ENCODE measurements at places on chromosomes 13 and 19.

GRCh38 chr13:107743526-107743925, 471.8 kb downstream of the LIG4 start:
- no peak overlapping the region for H3K27ac ChIP-seq
- H3K27me3 ChIP-seq, result no peaks in the 10 kb centered on the region
- H3K36me3 ChIP-seq, result no peaks in the 10 kb centered on the region
- no peak for DNase-seq
- H3K4me1 ChIP-seq, result no peaks in the 10 kb centered on the region

GRCh38 chr13:71242201-71242600, 624.8 kb downstream of the DACH1 start:
- H3K4me1 ChIP-seq, result peaks cover 4% of the 10 kb centered on the region
- H3K27me3 ChIP-seq, result peaks cover 2% of the 10 kb centered on the region
- H3K4me3 ChIP-seq, result no peak overlapping the region
- H3K36me3 ChIP-seq, result no peaks in the 10 kb centered on the region
- DNase-seq, result peak; percentile 72

- H3K27me3 ChIP-seq, result no peaks in the 10 kb centered on the region
- DNase-seq, result peak; percentile 49
- no peak overlapping the region for H3K4me3 ChIP-seq
- peaks cover 9% of the 10 kb centered on the region for H3K4me1 ChIP-seq
- H3K27ac ChIP-seq, result no peak overlapping the region
These were observed 172.7 kb downstream of the SPRY2 start for GRCh38 chr13:80168089-80168850.

GRCh38 chr19:2619076-2619475, 83.4 kb downstream of the GNG7 start:
- no peak overlapping the region for H3K27ac ChIP-seq
- no peaks in the 10 kb centered on the region for H3K36me3 ChIP-seq
- DNase-seq, result no peak
- no peak overlapping the region for H3K4me3 ChIP-seq

DNA sequence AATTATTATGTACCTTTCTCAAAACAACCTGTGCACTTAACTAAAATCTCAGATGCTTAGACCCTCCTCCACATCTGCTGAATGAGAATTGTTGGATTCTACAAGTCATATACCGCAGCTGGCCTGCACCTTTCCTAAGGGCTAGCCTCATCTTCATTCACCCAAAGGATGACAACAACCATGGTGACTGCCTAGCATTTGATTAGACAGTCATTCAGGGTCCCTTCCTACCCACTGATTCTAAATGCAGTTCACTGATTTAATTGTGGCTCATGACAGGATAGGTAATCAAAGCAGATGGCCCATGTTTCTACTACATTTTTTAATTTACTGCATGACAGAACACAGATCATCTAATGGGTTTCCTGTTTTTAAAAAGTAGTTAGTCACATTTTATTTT, 551.9 kb upstream of the SLC10A2 start:
- no peak for DNase-seq
- no peaks in the 10 kb centered on the region for H3K4me1 ChIP-seq
- H3K27ac ChIP-seq, result no peak overlapping the region
